ENCODE measurements at places on chromosomes 12 and 14.

GRCh38 chr14:23078692-23079116 is 16.2 kb downstream of the ACIN1 start:
- peak; percentile 93 for DNase-seq

DNA sequence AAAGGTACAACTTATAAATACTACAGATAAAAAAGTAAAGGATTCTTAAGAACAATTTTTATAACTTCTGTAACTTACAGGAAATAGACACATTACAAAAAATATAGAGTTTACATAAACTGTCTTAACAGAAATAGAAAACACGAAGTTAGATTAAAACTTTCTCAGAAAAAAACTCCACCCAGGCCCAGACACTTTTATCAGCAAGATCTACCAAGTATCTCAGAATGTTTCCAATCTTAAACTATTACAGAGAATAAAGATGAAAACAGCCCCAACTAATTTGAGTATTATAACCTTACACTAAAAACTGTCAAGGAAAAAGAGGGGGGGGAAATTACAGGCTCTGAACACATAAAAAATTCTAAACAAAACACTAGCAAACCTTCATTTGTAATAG is 8.2 kb downstream of the ZFC3H1 start:
- no peak for DNase-seq

GRCh38 chr14:92253381-92253894 is 69.5 kb upstream of the SLC24A4 start:
- no peak for DNase-seq

DNA sequence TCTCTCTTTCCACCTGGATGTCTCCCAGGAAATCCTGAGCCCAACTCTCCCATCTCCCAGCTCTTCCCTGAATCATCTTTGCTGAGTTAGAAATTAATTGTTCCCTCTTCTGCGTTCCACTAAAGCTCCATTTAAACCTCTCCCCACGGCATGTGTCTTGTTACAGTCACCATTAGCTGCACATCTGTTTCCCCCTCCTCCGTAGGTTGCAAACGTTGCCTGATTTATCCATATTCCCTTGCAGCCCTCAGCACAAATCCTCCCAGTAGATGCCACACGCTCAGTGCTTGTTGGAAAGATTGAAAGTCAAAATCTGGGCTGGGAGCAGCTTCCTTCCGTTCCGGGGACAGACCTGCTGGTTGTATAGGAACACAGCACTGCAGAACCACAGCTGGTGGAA is 90.4 kb downstream of the SLC24A4 start:
- DNase-seq: no peak

DNA sequence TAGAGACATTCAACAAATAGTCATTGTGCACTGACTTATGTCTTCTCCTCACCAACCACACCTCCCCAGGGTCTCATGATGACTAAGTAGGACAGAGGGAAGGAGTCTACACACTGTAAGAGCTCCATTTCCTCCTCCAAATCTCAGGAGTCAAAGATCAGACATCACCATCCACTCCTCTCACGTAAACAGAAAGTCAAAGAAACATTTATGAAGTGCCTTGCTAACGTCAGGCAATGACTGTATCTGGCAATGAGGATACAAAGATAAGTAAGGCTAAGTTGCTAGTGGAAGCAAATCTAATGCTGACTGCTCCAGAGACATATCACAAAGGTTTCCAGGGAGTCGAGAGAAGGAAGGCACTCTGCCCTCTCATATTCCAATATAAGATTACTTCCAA is 88.9 kb downstream of the SLC2A13 start:
- no peak for DNase-seq

GRCh38 chr12:98464190-98464589 is 51.2 kb upstream of the TMPO start:
- DNase-seq: peak; percentile 51
